Renal cortical epithelial cell (primary cell): ENCODE measurements at places on chromosomes 6 and 20. TPM values are rescaled to one million over a fixed set of nuclear protein-coding genes. Genes with fewer than 3 reads are reported as not detected.
A peak's percentile ranks its signal among the peaks of the same experiment; 100 is the strongest.

DNA sequence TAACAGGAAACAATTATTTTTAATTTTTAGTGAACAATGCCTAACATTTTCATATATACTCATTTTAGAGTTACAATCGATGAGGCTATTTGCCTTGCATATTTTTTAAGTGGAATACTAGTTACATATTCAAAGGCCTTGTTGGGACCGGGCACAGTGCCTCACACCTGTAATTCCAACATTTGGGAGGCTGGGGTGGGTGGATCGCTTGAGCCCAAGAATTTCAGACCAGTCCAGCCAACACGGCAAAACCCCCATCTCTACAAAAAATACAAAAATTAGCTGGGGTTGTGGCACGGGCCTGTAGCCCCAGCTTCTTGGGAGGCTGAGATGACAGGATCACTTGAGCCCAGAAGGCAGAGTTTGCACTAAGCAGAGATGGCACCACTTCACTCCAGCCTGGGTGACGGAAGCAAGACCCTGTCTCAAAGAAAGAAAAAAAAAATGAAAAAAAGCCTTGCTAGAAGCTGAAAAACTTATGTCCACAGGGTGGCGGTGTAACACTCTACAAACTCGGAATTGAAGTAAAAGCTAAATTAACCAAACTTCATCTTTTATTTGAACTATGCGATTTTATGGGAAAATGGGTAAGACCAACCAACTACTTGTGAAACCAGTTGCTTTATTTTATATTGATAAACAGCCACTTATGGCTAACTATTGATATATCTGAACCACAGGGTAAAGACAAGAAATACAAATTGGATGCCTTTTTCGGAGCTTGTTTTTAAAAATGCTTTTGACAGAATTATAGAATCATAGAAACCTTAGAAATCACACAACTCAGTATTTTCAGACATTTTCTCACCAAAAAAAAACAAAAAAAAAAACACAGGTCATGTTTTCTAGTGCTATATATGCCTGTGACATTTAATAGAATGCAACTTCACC lies 24.1 kb upstream of the ROS1 start:
- DNase-seq, result peak; percentile 80

GRCh38 chr20:17665756-17666155 lies 16.3 kb downstream of the RRBP1 start:
- no peak for DNase-seq

GRCh38 chr6:3617681-3618311 lies 133.7 kb downstream of the PXDC1 start:
- DNase-seq, result no peak

DNA sequence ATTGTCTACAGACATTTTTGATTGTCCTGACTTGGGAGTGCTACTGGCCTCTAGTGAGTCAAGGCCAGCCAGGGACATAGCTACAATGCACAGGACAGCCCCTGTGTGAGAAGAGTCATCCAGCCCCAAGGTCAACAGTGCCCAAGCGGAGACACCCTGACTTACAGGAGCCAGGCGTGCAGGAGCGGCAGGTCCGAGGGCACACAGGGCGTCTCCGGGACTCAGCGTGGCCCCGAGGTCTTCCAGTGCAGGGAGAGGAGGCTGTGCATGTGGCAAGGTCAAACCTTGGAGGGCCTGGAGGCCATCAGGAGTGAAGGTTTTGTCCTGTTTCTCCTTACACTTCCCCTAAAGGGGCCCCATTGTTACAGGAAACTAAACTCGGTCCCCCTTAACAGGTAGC lies 41.3 kb upstream of the QKI start:
- no peak for DNase-seq

GRCh38 chr6:125367036-125367782 lies 65.4 kb upstream of the HDDC2 start:
- DNase-seq, result no peak

- peak; percentile 85 for DNase-seq
Observed at GRCh38 chr6:157715728-157716164, 107.3 kb upstream of the SNX9 start.

DNA sequence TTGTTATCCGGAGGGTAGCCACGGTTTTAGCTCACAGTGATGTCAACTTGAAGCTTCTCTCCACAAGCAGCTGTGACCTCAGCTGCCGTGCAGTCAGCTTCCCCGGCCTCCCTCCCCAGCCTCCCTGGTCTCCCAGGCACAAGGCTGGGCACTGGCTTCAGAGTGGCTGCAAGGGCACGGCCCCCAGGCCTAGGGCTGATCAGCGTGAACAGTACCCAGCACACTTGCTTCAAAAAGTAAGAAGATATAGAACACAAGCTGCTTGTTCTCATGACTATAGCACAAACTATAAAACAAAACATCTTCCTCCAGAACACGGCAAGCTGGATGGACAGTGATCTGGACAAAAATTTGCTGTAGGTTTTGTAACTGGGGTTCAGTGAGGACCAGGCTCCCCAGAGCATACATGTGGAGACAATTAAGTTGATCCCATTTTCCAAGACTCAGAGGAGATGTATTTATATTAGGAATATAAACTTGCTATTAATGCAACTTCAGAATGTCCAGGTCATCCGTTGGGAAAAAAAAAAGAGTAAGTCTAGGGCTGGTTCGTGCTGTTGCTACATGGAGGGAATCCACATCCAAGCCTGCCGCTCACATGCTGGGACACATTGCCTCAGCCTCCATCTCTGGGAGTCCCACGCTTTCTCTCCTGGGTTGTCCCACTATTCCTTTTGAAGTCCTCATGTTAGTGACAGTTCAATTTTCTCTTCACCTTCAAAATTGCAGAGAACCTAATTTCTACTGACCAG lies 199.4 kb upstream of the THBS2 start:
- no peak for DNase-seq

- no peak for DNase-seq
Observed at GRCh38 chr6:40925341-40925740, 113.7 kb downstream of the UNC5CL start.

- no peak for DNase-seq
Observed at GRCh38 chr6:52534966-52535390, 41.9 kb downstream of the TRAM2 start.

DNA sequence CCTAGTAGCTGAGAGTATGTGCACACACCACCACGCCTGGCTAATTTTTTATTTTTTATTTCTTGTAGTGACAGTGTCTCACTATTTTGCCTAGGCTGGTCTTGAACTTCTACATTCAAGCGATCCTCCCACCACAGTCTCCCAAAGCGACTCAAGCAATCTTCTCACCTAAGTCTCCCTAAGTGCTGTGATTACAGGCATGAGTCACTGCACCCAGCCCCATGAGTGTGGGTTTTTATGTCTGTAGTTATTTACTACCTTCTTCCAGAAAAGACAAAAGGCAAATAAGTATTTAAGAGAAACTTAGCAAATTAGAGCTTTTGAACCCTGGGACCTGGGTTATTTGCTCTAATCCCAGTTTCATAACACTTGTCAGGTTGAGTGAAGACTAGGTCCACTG lies 92.3 kb upstream of the HCRTR2 start:
- peak; percentile 52 for DNase-seq

GRCh38 chr6:142881761-142882160 lies 63.2 kb downstream of the HIVEP2 start:
- no peak for DNase-seq

DNA sequence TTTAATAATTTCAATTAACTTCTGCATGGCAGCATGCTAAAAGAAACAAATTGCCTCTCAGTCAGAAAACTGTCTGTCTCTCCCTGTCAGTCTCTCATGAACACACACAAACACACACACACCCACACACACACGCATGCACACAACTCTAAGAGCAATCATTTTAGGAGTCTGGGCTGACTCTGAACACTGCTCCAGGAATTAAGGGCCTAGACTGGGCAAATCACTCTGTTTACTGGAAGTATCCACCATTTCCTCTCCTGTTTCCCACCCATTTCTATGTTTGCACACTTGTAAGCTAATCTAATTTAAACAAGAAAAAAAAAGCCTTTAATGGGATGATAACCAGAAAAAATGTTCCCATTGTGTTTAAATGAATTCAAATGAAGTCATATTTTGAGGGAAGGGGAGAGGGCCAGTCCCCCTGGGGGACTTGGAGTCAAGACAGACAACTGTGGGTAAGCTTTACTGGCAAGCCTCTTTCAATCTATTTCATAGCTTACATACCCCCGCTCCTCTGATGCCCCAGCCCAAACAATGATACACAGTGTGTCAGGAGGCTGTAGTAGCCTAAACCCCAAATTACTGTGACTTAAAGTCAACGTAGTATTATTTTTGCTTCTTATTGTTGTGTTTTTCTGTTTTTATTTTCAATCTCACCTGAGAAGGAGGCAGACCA lies 447.8 kb upstream of the FLRT3 start:
- DNase-seq, result no peak

GRCh38 chr6:38337819-38338465 lies 301.8 kb downstream of the BTBD9 start:
- peak; percentile 69 for DNase-seq

GRCh38 chr6:105270511-105270910 lies 90.7 kb upstream of the POPDC3 start:
- DNase-seq, result no peak

DNA sequence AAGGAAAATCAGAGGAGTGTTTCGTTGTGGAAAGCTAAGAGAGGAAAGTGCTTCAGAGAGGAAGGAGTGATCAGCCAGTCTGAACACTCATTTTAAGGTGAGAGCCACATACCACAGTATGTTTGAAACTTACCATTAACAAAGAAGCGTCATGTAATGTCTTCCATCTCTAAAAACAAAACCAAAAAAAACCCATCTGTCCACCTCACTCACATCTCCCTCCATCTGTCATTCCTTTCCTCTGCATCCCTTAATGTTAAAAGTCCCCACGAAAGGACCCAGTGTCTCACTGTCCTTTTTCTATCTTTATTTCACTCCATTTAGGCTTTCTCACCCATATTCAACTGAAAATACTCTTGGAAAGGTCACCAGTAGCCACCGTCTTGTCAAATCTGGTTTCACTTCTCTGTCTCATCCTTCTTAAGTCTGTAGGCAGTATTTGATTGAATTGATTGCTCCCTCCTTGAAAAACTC lies 59.4 kb upstream of the GNRH2 start:
- no peak for DNase-seq

GRCh38 chr6:29887330-29887818 lies 55.0 kb upstream of the HLA-A start:
- peak; percentile 33 for DNase-seq

DNA sequence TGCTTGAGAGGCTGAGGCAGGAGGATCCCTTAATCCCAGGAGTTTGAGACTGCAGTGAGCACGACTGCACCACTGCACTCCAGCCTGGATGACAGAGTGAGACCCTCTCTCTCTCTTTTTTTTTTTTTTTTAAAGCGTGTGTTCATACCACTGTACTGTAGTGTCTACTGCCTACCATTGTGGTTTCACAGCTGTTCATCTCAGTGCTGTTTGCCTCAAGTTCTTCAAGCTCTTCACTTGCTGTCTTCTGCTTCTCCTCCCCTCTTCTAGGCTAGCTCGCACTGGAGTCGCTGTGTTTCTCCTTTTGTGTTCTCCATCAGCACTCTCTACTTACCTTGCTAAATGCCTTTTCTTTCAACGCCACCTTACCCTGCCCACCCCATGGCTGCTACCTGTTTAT lies 7.4 kb downstream of the FOXO3 start:
- no peak for DNase-seq

GRCh38 chr6:113971741-113972140 lies 793 bp upstream of the HDAC2 start:
- peak; percentile 21 for DNase-seq

DNA sequence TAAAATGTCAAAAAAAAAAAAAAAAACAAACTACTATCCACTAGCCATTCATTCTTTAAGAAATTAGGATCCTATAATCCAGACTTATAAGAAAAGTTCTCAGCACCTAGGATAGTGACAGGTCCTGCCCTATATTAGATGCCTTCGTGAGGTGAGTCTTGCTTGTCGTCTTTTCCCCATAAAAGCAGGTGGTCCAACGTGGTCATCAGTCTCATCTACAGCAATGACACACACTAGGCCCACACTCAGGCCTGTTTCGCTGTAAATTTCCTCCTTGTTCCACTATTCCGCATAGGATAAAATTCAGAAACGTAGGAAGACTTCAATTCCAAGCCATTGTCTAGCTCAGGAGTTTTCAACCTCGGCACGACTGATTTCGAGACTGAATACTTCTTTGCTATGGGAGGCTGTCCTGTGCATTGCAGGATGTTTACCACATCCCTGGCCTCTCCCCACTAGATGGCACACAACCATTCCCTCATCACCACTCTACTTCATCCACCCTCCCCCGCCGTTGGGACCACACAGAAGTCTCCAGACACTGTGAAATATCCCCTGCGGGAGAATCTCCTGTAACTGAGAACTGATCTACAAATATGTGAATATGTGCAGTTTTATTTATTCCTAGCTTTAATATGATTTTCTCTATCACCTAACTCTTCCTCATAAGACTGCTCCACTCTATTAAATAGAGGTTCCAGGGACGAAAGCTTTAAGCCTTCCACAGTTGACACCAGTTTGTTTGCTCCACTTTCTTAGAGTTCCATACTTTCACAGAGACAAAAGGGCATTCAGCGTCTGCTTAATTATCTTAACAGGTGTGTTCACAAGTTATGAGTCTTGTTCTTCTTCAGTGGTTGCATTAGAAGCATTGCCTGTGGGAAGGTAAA lies 346.3 kb downstream of the BMP2 start:
- DNase-seq, result peak; percentile 44

DNA sequence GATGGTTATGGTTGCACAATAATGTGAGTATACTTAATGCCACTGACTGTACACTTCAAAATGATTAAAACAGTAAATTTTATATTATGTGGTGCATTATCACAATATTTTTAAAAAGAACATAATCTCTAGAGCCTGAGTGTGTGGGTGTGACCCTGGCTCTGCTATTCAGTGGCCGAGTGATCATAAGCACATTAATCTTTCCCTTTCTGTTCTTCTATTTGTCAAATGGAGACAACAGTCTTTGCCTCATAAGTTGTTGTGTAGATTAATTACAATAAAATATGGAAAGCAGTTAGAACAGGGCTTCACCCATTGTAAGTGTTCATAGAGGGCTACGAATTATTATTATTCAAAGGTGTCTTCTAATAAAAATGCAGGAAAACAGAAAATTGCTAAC lies 548.6 kb downstream of the HTR1B start:
- DNase-seq, result no peak

GRCh38 chr20:59772931-59773913 lies 160.2 kb downstream of the SYCP2 start:
- DNase-seq, result no peak

- DNase-seq, result no peak
Observed at GRCh38 chr6:139395891-139396301, 21.4 kb upstream of the CITED2 start.

ZC3H12D gene
- 0.15 TPM in 1 of 2 replicates, not detected in the other for total RNA-seq

PARD6B gene
- total RNA-seq, result 31.3 and 57.4 TPM in 2 replicates

DSE gene
- total RNA-seq, result 149 and 161 TPM in 2 replicates

BYSL gene
- 12.5 and 31.4 TPM in 2 replicates for total RNA-seq

SLC22A16 gene
- total RNA-seq, result not detected in 2 replicates

RPL10A gene
- 1,305 and 1,523 TPM in 2 replicates for total RNA-seq

DNMT3B gene
- 13.0 and 13.5 TPM in 2 replicates for total RNA-seq

FNDC11 gene
- 0.69 and 0.85 TPM in 2 replicates for total RNA-seq

GJA10 gene
- not detected in 2 replicates for total RNA-seq

PRSS16 gene
- total RNA-seq, result 2.6 and 3.4 TPM in 2 replicates

HTR1E gene
- total RNA-seq, result 0.15 TPM in 1 of 2 replicates, not detected in the other

GABBR1 gene
- 4.3 and 10.2 TPM in 2 replicates for total RNA-seq

TINAG gene
- total RNA-seq, result 5.9 and 16.5 TPM in 2 replicates
